ENCODE measurements at places on chromosomes 3 and 15. TPM values are rescaled to one million over a fixed set of nuclear protein-coding genes. Genes with fewer than 3 reads are reported as not detected.

DNA sequence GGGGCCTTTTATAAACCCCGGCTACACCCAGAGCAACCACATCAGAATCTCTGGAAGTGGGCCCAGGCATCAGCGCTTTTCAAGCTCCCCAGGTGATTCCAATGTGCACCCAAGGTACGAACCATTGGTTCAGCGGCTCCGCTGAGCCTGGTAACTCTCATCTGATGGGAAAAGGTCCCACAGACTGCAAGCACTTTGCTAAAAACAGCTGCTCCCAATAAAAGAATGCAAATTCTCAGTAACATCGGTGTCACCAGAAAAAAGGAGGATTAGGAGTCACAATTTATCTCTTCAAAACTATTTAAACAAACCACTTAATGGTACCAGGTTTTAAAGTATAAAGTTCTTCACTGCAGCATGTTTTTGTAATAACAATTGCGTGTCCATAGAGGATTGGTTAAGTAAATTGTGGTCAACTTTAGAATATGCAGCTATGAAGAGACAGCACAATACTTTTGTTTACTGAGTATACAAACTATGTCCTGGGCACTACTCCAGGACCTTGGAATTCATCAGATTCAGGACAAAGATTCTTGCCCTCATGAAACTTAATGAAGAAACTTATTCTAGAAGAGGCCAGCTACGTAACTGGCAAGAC lies 660.7 kb upstream of the ADAMTS9 start:
- no peak for DNase-seq

GRCh38 chr3:140953028-140953960 lies 11.7 kb downstream of the SLC25A36 start:
- no peak for DNase-seq

GRCh38 chr3:50625231-50626182 lies 8.6 kb downstream of the MAPKAPK3 start:
- no peak for DNase-seq

KLHL40 gene
- polyA plus RNA-seq: not detected

GRCh38 chr3:119223511-119223910 lies 17.2 kb downstream of the B4GALT4 start:
- DNase-seq: no peak

DNA sequence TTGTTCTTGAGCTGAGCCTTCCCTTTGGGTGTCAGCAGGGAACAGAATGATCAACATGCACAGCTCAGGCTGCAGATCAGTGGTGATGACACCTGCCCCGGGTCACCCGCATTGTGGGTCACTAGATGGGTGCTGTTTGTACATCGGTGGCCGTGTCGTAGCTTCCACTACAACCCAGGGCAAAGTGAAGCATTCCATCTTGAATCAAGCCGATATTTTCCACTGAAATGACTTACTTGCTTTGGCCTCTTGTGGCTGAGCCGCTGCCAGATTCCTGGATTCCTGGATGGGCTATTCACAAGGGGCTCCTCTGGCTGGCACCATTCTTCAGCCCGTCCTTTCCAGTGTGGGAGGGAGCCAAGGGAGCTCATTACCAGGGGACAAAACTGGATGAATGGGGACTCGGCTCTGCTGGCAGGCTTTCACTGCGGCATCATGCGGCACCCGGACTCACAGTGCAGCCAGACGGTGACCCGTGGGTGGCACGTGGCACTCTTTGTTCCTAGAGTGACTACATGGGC lies 65.6 kb downstream of the SLCO3A1 start:
- DNase-seq: no peak

DNA sequence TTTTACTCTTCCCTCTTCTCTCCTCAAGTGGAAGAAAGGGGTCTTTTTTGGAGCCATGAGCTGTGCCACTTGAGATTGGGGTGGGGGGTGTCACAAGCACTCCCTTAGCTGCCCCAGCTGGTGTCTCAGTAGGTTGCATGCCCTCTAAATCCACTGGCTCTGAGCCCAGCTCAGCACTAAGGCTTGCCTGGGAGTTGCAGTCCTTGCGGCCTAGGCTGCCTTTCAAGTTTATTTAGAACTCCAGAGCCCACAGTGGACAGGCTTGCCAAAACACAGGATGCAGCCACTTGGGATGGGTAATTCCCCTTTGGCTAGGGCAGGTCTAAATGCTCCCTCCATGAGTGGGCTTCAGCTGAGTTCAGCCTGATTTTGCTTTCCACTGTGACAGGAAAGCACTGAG lies 24.7 kb downstream of the C3orf20 start:
- no peak for DNase-seq

DNA sequence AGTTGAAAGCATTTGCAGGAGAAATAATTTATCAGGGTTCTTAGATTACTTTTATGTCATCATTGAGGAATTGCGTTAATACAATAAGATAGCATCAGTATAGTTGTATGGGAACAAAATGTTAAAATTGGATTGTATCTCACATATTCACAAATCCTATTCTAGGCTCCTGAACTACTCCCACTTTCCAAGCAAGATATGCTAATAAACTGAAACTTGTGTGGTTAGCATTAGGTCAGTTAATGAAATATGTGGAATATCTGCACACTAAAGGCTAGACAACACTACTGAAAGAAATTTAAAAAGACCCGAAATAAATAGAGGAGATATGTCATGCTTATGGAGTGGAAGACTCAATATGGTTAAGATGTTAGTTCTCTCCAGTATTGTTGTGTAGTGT lies 272.7 kb downstream of the DOCK3 start:
- no peak for DNase-seq

DNA sequence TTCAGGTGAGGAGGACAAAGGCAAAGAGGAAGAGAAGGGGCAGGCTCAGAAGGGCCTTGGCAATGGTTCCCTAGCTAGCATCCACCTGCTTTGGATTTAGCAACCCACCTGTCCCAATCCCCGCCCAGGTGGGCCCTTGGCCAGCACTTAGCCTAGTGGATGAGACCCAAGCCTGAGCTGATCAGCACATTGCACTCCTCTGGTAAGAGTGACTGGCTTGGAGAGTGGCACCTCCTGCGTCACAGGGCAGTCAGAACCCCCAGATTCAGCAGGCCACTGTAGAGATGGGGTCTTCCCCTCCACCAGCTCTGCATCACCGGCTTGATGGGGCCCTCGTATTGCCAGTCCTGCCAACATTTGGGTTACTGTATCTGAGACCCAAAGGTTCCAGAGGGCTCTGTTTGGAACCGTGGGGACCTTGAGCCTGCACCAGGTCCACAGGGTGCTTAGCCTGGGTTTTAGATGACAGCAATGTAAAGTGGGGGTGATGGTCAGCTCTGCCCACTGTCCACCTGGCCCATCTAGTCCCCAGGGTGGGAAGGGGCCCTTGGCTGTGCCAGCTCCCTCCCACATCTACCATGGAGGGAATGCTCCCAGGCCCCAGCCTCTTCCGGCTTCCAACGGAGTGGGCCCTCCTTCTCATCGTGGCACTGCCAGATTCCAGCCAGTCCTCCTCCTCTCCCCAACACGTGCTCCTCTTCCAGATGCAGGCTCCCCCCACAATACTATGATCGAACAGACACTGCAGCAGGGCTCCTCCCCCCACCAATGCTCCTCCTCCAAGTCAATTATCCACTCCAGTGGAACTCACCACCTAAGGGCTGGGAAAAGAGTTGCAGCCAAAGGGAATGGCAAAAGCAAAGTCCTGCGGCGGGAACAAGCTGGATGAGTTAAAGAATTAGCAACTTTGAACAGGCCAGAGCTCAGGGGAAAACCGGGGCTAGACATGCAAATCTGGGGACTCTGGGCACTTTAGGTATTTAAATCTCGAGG lies 45.7 kb downstream of the LHFPL4 start:
- DNase-seq: no peak

- DNase-seq: no peak
Observed at GRCh38 chr3:48406443-48407431, 23.1 kb downstream of the PLXNB1 start.

GRCh38 chr15:41978534-41978933 lies 6.2 kb upstream of the EHD4 start:
- DNase-seq: no peak

- no peak for DNase-seq
Observed at GRCh38 chr3:30146978-30147377, 459.4 kb upstream of the TGFBR2 start.

NR1I2 gene
- polyA plus RNA-seq: 0.58 TPM

DNA sequence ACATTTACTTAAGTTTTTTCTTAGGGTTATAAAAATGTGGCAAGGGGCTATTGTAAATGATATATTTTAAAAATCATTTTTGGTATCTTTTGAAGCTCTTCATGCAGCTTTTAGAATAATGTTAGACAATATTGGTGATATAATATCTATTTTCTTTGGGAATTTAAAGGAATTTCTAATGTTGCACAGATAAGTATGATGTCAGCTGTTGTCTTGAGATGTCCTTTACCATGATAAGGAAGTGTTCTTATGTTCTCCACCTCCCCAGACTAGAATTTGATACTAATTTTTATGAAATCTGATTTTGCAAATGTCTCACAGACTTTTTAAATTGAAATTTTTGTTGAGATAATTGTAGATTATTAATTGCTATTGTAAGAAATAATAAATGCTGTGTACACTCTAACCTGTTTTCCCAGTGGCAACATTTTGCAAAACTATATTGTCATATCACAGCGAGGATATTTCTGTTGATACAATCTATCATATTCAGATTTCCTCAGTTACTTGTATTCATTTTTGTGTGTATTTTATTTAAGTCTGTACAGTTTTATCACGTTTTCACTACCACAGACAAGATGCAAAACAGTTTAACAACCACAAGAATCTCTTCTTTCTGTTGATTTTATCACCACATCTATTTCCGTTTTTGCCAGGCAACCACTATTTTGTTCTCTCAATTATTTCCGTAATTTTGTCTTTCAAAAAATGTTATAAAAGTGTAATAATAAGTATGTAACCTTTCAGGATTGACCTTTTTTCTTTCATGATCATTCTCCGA lies 55.4 kb downstream of the SPRED1 start:
- no peak for DNase-seq

DNA sequence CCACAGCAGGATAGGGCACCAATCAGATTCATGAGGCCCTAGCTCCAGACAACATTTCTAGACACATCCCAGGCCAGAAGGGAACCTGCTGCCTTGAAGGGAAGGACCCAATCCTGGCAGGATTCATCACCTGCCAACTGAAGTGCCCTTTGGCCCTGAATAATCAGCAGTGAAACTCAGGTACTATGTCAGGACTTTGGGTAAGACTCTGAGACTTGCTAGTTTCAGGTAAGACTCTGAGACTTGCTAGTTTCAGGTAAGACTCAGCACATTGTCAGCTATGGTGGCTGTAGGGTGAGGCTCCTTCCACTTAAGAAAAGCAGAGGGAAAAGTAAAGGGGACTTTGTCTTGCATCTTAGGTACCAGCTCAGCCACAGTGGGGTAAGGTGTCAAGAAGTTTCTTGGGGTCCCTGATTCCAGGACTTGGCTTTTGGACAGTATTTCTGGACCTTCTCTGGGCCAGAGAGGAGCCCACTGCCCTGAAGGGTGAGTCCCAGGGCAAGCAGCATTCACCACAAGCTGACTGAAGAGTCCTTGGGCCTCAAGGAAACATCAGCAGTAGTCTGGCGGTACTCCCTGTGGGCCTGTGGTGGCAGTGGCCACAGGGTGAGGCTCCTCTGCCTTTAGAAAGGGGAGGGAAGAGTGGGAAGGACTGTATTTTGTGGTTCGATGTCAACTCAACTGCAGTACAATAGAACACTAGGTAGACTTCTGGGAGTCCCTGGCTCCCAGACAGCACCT lies 13.7 kb upstream of the COL8A1 start:
- no peak for DNase-seq

- DNase-seq: no peak
Observed at GRCh38 chr3:112759681-112760080, 87.0 kb downstream of the CD200R1L start.

DAZL gene
- polyA plus RNA-seq: 0.01 TPM

DNA sequence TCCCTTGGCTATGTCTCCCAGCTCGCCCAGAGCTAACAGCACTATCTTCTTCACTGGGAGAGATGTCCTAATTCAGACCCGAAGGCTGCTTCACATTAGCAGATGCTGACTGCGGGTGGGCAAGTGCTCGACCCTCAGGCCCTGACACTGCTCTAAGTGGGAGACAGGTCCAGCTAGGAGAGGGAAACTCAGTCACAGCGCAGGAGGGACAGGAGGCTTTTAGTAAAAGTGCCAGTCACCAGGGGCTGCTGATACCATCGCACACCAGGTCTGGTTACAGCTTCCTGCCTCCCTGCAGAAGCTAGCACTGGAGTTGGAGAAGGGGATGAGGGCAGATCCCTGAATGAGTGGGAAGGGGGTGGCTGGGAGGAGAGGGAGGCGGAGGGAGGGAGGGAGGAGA lies 365.8 kb upstream of the RGMA start:
- no peak for DNase-seq

GRCh38 chr3:88807491-88808105 lies 299.8 kb upstream of the EPHA3 start:
- DNase-seq: no peak

GRCh38 chr3:55742022-55742831 lies 255.1 kb upstream of the WNT5A start:
- DNase-seq: no peak
